Suppressor macrophage (primary cell): ENCODE measurements at places on chromosomes 12 and 14.

DNA sequence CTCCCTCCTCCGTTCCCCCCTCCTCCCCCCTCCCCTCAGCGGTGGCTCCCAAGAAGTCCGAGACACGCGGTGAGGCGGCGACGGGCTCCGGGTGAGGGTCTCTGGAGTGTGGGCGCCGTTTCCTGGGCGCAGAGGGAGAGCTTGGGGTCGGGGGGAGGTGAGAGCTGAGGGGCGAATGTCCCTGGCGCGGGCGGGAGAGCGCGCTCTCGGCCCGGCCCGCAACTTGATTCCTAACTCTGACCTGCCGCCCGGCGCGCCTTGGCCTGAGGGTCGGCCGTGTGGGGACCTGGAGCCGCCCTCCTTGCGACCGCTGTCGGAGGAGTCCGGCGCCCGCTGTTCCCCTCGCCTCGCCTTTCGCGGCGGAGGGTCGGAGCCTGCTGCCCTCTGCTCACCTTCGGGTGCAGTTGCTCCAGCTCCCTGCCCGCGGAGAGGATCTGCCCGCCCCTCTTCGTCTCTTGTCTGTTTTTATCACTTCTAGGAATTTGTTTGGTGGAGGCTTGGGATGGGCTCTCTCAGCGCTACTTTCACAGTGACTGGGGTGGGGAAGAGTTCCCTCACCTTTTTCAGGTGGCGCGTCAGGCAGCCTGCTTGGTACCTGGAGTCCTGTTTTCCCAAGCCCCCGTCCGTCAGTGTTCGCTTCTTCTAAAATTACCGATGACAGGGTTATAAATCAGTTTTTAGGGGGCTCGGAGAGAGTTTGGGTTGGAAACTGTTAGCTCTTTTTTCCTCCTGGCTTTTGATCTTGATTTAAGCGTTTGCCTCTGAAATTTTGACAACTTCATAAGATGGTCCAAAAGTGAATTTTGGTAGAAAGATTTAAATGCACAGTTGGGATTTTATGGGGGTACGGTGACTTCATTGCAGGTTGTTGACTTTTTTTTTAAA, 495 bp downstream of the ADIPOR2 start:
- DNase-seq: peak; percentile 69

DNA sequence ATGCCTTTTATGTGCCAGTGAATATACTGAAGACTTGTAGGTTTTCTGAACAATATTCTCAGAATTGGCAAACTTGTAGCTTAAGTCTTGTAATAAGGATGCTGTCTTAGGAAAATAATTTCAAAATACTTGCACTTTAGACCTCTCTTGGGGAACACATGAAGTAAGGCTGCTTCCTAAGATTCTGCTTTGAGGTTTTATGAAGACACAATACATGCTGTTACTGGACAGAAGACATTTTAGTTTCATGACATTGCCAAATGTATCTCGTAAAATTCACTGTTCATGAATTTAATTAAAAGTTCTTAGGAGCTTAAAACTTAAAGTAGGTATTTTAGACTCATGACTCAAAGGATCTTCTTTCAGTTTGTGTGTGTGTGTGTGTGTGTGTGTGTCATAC, 80.7 kb downstream of the RAD51B start:
- no peak for DNase-seq

DNA sequence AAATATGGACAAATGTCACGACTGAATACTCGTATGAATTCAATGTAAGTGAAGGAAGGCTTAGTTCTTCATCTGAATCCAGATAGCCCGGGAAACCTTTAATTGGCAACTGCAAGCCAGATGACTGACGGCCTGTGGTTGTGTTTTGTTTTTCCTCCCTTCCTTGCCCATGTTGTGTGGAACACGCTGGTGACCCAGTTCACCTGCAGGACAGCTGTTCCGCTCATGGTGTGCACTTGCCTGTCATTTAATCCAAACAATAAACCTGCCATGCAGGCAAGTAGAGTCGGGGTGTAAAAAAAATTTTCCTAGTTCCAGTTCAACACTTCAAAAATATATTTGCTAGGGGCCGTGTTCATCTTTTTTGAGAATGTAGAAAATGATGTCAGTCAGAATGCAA, 88.0 kb downstream of the TMEM132D start:
- no peak for DNase-seq

- no peak for DNase-seq
These were observed 39.1 kb downstream of the FRS2 start for GRCh38 chr12:69509308-69509736.

DNA sequence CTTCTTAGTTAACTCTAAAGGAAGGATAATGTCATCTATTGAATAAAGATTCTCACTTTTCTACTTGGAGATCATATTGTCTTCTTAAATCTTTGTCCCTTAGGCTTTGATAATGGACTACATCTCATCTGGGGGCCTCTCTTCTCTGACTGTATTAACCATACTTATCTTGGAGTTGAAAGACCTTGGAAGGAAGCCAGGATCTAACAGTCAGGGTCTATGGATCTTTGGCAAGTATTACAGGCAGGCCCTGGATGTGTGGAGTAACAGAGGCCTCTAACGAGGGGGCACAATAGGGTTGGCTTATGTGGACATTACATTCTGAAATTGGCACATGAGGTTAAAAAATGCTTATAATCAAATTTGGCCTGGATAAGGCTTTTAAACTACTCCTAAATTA, 513.8 kb downstream of the NRXN3 start:
- no peak for DNase-seq

GRCh38 chr12:11980115-11980514, 90.6 kb upstream of the BCL2L14 start:
- peak; percentile 16 for DNase-seq

GRCh38 chr12:2754208-2754607, 40.6 kb upstream of the FKBP4 start:
- no peak for DNase-seq

DNA sequence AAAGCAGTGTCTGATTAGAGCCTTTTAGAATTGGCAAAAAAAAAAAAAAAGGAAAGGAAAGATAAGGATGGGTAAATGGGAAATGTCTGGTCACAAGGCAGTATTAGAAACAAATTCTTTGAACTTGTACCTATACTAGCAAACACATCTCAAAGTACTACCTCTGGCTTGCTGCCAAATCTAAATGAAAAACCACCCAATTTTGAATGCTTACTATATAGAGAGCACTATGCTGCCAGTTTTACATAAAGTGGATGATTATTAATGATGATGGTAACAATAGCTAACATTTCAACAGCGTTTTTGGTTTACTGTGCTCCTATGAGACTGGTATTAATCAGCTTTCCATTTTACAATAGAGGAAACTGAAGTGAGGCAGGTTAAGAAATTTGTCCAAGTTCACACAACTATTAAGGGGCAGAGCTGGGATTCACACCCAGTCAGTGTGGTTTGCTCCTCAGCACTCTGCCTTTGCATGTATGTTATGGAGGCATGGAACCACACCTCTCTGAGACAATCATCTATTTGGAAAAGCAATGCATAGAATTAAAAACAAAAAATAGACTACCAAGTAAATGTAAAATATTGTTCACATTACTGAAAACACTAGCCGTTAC, 34.2 kb downstream of the ATP2B1 start:
- DNase-seq: no peak

DNA sequence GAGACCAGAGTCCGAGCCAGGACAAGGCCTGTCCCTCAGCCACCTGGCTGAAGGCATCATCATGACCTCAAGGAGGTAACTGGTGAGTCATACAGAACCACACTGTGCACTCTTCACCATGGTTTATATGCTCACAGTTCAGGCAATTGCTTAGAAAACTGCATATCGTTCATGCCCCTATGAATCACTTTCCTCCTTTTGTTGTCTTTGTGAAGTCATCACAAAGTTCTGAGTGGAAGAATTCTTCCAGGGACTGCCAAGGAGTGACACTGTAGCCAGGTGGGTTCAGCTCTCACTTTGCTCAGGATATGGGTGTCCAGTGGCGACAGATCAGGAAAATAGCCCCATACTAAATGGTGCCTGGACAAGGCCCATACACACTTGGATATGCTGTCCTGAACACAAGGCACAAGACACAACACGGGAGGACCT, 92.5 kb downstream of the DPF3 start:
- no peak for DNase-seq

- no peak for DNase-seq
These were observed 442.0 kb downstream of the MED13L start for GRCh38 chr12:115835445-115835844.

DNA sequence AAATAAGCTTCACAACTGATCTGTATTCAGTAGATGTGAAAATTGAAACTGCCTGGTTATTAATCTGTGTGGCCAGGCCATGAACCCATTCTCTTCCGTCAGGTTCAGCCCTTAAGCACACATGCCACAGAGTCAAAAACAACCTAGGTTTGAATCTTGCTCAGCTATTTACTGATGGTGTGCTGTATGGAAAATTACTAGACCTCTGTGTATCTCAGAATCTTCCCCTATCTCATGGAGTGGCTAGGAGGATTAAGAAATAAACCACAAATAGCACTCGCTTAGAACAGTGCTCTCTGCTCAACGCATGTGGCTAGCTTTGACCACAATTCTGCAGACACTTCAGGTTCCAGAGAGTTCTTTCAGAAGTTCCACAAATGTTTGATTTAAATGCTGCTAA, 240.7 kb upstream of the PLEKHG7 start:
- DNase-seq: peak; percentile 77

- peak; percentile 8 for DNase-seq
These were observed 977 bp upstream of the TMEM120B start for GRCh38 chr12:121711361-121712189.

GRCh38 chr12:93832131-93832530, 155.0 kb downstream of the CRADD start:
- peak; percentile 13 for DNase-seq

DNA sequence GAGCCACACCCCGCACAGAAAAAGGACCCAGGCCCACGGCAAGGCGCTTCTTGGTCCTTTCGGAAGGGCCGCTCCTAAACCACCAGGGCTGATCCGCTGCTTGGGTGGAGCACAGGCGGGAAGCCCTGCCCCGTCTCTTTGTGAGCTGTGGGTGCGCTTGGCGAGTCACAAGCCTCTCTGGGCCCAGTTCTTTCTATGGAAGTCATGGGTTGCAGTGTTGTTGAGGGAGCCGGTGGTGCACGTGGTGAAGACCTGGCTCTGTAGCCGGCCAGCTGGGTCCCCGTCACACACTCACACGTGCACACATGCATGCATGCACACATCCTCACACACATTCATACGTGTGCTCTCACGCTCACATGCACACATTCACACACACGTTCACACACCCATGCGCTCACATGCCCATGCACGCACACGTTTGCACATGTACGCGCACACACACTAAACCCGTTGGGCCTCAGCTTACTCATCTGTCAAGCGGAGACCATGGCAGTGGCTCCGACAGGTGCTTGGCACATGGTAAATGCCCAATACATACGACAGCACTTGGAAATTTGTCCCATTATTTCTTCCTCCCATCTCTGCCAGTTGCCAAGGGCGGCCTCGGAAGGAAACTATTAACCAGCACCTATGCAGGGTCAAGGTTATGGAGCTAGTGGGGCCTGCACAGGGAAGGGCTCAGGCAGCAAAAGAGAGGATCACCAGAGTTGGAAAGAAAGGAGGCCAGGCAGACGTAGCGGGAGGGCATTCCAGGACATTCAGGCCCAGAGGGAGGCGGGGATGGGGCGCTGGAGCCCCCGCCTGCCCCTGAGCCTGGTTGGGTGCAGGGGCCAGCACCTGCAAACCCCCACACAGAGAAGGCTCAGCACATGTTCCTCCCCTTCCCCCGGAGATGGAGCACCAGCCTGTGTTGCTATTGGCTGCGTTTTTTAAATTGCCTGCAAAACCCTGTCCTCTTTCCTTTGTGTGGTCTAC, 96.9 kb downstream of the SETD3 start:
- no peak for DNase-seq
